ENCODE measurements at places on chromosomes 3 and 15.

DNA sequence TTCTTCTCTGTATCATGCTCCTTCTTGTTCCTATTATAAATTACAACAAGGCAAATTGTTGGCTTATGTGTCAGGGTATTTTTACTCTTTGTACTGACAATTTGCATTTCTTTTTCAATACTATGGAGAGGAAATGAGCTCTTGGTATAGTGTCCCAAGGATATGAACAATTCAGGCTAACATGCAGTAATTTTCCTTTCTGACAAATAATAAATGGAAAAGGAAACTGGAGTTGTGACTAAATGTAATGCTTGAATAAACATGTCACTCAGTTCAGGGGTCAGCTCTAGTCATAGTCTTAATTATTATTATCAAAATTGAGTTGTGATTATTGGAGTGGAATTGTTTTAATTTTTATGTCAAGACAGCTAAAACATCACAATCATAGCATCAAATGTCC is 256.0 kb upstream of the ZPLD1 start:
- DNase-seq, result no peak

DNA sequence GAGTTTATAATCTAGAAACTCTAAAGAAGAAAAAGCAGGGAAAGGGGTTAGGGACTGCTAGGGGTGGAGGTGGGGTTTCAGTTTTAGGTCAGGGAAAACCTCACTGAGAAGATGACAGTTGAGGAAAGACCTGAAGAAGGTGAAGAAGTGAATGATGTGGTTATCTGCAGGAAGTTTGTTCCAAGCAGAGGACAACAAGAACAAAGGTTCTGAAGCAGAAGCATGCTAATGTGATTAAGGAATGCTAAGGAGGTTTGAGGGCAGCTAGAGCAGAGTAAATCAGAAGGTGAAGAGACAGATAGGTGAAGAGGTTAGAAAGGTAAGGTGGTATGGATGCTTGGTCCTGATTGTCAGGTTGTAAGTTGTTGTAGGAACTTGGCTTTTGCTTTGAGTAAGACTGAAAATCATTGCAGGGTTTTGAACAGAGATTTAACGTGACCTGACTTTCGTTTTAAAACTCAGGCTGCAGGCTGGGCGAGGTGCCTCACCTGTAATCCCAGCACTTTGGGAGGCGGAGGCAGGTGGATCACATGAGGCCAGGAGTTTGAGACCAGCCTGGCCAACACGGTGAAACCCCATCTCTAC is 8.6 kb downstream of the OXSR1 start:
- no peak for DNase-seq

DNA sequence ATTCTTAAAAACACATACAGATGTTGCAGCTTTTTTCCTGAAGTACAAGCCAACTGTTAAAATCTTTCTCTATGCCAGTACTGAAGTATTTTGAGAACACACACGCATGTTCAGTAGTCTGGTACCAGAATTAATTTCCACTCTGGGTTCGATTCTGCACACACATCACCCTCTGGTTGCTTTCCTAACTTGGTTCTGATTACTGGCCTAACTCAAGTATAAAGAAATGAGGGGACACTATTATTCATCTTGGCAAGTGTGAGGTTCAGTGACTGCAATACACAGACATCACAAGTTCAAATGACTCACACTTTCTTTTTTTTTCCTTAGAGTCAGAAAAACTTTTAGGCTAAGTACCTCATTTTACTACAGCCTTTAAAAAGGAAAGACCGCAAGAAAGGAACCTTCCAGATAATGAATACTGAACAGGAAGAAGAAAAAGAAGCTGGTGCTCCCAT is 37.4 kb upstream of the LDHAL6B start:
- DNase-seq, result no peak

GRCh38 chr3:109018828-109019227 is 65.1 kb upstream of the GUCA1C start:
- DNase-seq, result no peak

DNA sequence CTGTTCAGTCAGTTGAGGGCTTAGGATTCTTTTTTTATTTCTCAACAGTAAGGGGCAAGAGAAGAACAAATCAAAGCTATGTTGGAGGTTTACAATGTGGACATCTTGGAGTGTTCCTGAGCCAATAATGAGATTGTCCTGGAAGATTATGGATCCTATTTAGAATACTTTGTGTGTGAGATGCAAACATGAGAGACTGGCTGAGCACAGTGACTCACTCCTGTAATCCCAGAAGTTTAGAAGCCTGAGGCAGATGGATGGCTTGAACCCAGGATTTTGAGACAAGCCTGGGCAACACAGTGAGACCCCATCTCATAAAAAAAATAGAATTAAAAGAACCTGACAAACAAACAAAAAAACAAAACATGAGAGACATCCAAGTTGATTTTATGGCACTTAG is 351.6 kb downstream of the GAP43 start:
- no peak for DNase-seq

DNA sequence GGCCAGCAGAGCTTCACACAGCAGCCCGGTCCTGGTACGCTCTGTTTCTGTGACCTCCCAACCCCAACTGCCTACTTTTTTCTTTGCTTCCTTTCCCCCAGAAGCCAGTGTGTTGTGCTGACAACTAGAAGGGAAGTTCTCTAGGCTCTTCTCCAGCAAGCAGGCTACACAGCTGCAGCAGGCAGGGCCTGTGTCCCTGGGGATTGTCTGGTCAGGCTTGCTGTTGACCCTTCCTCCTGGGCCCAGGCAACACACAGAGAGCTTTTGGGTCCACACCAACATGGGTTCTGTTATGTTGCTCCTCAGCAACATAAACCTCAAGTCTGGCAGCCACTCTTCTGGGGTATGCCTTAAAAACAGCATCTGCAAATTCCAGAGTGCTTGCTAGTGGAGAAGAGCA is 36.2 kb upstream of the TSPAN3 start:
- DNase-seq, result peak; percentile 71

- DNase-seq, result no peak
These were observed 1.5 kb upstream of the SPSB4 start for GRCh38 chr3:141049681-141050080.

GRCh38 chr3:194572143-194572789 is 61.0 kb downstream of the TMEM44 start:
- DNase-seq, result no peak

DNA sequence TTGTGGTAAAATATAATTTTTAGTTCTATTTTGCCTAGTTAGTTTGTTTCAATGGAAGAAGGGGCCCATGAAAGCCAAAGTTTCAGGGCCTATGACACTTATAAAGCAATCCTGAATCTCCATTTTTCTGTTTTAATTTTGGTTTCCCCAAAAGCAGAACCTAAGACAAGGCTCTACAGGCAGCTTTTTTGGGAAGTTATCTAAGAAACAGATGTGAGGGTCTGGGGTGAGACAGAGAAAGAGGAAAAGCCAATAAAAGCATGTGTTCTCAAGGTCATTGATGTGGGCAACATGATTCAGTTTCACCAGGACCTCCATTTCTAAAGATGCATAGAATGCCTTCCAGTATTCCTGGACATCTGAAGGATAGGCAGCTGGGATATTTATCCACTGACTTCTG is 598.5 kb downstream of the PDCD6IP start:
- no peak for DNase-seq

DNA sequence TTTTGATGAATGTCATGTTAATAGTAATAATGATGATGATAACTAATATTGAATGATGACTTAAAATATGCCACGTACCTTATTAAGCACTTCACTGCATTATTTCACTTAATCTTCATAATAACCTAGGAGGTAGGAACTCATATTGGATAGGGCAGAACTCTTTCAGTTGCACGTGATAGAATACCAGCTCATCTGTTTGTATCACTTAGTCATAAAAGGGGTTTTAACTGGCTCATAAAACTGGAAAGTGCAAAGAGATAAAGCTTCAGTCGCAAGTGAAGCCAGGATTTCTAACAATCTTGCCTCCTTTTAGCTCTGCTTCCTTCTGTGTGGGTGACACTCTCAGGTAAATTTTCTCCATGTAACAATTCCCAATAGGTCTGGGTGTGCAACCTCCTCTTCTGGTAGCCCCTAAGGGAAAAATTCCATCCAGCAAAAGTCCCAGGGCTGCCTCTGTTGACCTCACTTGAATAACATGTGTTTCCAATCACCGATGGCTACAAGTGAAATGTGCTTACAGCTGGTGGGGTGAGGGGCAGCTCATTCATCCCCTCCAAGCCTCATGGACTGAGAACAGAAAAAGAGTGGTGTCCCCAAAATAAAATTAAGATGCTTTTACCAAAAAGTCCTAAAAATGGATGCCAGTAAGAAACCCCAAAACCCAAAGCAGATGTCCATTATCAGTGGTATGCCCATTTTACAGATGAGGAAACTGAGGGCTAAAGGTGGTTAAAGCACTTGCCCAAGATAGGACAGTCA is 9.3 kb downstream of the GXYLT2 start:
- no peak for DNase-seq

GRCh38 chr15:25739687-25740121 is 123.4 kb downstream of the ATP10A start:
- DNase-seq, result peak; percentile 55

- no peak for DNase-seq
These were observed 215.5 kb downstream of the LRRC3B start for GRCh38 chr3:26838026-26838425.

DNA sequence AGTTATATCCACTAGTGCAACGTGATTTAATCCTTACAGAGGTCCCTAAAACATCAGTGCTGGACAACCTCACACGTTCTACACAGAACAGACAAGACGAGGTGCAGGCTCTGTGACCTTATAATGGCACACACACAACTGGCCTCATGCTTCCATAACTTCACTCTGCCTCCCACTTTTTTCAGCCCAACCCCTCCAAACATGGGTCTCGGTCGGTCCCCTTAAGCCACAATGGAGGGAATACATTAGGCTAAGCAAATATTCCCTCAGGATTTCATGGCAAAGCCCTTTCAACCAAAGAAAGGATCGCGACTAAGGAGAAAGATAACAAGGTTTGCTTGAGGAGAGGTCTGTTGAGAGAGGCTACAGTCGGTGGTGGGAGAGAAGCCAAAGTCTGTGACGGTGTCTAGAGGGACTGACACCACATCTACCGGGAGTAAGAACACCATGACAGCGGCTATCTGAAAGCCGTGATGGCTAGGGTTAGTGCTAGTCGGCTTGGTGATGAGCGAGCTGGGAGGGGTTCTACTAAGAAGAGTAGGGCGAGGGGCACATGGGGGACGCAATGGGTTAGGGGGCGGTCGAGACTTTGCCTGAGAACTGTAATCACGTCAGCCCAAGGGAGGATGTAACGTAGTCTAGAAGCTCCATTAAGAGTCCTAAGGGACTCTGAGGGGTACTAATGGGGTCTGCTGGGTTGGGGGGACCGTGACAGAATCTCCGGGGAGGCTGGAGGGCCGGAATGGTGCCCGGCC is 1.0 kb downstream of the MYO9A start:
- peak; percentile 29 for DNase-seq

- DNase-seq, result no peak
These were observed 5.2 kb downstream of the KBTBD13 start for GRCh38 chr15:65081758-65082157.

DNA sequence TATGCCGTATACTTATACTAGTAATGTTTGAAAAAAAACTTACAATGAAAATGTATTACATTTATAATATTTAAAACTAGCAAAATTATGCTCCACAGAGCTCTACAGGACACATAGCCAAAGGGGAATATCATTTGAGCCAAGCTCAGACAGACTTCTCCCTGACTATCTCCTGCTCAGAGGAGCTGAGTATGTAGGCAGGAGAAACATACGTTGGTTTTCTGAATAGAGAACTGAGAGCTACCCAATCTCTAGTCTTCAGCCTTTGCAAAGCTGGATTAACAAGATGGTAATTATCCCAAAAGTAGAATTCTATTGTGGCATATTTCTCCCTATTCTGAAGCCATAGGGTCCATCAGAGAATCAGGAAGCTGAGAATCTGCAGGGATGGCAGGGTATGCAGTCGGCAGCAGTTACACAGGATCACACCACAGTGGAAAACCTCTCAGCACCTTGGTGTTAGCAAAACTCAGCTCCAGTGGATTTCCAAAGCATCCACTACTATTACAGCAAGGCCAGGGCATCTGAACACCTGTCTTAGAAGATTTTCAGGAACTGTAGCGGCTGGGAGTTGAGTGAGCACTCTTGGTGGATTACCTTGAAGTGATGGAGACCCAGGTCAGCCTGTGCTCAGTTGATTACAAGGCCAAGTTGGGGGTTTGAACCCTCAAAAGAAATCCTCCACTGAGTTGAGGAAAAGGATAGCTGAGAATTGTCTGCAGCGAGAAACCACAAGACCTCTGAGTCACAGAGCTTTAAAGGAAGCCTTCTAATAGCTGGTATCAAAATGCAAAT is 30.1 kb downstream of the GPR15 start:
- DNase-seq, result no peak

DNA sequence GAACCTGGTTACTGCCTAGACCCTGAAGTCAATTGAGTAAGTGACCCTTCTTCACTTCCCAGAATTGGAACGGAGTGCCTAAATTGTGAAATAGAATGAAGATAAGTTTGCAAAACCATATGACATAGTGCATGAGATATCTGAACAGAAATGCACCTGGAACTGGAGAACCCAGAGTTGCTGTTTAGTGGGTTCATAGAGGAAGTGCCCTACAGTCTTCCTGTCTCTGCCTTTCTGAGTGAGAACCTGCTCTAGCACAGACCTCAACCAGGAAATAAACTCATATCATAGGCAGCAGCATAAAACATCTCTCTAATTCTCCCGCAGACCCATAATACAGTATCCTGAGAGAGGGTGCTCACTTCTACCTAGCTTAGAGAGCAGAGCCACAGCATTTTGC is 82.9 kb downstream of the EOMES start:
- no peak for DNase-seq

DNA sequence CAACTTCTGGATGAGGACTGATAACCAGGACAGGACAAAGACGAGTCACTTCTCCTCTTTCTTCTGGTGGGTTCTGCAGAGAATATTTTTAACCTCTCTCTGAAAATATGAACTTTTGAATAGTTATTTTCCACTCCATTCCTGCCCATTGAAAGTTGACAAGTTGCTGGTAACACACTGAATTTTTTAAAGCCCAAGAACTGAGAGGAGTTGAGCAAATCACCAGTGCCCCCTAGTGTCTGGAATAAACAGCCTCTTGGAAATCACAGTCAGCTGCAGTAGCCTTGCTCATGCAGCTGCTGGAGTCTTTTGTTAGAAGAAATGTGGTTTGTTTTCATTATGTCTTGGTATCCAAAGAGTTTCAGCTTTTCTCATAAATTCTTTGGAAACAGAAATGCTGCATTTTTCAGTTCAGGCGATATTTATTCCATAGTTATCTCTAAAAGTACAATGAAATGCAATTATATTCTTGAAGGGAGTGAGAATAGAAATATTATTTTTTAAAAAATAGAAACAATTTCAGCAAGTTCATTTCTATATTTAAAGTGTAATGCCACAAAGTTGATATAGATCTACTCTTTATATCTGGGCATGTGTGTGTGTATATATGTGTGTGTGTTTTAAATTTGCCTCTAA is 741.0 kb upstream of the CBLB start:
- DNase-seq, result peak; percentile 89

DNA sequence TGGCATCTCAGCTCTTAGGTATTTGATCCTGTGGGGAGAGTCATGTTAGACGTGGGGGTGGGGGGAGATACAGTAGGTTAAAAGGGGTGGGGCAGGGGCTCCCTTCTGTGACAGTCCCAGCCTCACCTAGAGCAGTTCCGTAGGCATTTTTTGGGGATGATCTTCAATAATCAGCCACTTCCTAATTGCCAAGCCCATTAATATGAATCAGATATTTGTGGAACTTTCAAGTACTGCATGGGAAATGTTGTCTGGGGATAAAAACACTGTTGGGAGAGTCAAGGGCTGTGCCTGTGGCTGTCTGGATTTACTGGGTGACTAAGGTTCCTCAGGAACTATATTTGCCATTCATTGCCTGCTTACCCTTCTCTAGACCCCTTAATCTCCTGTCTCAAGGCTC is 9.5 kb downstream of the C3orf52 start:
- no peak for DNase-seq

- no peak for DNase-seq
These were observed 36.6 kb downstream of the AMOTL2 start for GRCh38 chr3:134337511-134338200.
